ENCODE measurements at places on chromosomes 6 and 20. TPM values are rescaled to one million over a fixed set of nuclear protein-coding genes. Genes with fewer than 3 reads are reported as not detected.

- DNase-seq, result no peak
Observed at GRCh38 chr6:26592649-26593048, 4.1 kb upstream of the ABT1 start.

- no peak for DNase-seq
Observed at GRCh38 chr20:6605055-6605935, 162.2 kb upstream of the BMP2 start.

- no peak for DNase-seq
Observed at GRCh38 chr20:47031821-47032220, 137.2 kb downstream of the EYA2 start.

- no peak for DNase-seq
Observed at GRCh38 chr6:23692184-23692583, 433.8 kb upstream of the NRSN1 start.

GRCh38 chr6:158595223-158595622 lies 35.3 kb downstream of the TMEM181 start:
- DNase-seq, result no peak

DNA sequence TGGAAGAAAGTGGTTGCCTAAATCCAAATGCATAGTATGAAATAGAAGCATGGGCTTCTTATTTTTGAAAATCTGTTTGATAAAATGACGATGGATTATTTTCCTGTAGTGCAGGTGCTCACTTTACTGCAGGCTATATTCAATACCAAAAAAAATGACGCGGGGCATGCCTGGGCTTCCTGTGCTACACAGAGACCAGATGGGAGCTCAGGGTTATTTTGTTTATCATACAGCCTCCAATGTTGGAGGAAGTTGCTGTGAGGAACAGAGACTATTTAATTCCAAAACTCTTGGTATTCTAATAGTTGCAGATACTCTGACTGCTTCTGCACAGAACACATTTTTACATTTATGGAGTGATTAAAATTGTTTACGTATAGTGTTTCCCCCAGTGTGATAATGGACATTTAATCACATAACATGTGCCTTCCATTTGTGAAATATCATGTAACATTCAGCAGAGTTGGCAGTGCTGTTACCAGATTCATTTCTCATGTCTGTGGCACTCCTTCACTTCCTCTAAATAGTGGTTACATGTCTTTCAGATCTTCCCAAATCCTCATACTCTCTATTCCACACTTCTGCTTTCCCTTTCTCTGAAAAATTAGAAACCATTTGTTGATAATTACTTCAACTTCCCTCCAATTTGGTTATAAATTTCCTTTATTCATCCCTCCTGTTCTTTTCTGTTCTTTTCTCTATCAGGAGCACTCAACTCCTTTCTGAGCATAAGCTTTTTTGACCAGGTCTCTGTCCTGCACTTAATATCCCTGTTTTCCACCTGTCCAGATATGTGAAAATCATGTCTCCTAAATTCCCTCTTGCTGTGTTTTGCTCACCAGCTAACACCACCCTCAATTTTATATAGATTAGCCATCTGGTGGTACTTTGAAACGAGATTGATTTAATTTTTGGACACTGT lies 121.6 kb downstream of the ADGRB3 start:
- no peak for DNase-seq

DNA sequence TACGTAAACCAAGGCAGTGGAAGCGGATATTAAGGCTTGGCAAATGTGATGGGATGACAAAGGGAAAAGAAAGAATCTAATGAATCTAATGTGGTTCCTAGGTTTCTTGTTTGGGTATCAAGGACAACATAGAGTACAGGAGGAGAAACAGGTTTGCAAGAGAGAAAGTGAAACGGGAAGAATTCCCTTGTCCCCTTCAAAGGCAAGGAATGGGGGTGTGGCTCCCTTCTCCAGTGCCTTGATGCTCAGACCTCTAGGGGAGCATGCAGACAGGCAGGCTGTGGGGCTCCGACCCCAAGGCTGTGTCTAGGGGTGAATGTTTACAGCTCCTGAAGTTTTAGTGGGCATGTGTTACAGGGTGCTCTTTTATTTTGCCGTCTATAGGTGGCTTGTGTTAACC lies 317.5 kb upstream of the HSF2 start:
- no peak for DNase-seq

DNA sequence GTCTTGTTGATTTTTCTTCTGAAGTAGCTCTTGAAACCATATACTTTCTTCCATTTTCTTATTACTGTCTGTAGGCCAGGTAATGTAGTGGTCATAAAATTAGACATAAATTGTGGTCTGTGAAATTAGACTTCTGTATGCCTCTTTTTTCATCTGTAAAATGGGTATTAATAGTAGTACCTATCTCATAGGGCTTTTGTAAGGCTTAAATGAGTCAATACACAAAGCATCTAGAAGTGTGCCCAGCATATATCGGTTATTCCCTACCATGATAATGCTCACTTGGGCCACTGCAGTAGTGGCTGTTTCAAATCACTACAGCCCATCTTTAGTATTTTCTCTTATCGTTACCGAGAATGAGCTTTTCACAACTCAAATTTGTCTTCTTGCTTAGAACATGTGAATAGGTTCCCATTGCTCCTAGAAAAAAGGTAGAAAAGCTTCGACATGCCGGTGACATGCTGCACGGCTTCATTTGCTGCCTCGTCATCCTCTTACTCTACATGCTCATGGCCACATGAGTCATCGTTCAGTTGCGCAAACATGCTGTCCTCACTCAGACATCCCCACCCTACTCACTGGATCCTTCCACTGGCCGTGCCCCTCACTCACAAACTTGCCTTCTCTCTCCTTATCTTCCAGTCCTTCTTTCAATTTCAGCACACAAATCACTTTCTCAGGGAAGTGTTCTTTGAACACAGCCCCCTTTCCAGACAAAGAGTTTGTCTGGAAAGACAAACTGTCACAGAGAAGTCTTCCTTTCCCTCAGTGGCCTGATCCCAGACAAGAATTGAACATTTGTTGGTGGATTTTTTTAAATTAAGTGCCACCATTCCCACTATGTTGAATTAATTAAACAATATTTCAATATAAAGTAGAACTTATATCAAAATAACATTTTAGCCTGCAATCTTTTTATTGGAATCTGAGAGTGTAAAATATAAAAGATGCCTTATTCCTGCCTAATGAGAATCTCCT lies 32.2 kb upstream of the ERVFRD-1 start:
- peak; percentile 90 for DNase-seq

- no peak for DNase-seq
Observed at GRCh38 chr6:1129131-1129530, 182.8 kb upstream of the FOXQ1 start.

GRCh38 chr6:49733680-49734079 lies 10.5 kb downstream of the CRISP3 start:
- no peak for DNase-seq

GRCh38 chr20:24597051-24597450 lies 127.6 kb downstream of the SYNDIG1 start:
- no peak for DNase-seq

GRCh38 chr6:33886673-33887144 lies 82.9 kb upstream of the MLN start:
- no peak for DNase-seq

DNA sequence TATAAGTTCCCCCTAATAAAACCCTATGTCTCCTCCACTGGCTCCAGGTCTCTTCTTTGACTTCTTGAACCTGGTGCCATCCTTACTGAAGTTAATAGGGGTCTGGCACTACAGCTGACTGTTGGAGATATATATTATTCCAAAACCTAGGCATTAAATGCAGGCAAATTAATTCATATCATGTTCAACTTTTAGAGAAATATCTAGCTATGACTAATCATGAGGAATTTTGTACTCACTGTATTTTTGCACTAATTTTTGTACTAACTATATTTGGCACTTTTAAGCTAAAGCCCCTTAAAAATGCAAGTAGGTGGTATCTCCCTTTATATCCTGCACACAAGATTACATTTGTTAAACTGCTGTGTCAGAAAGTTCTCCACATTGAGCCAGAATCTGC lies 10.9 kb downstream of the DPPA5 start:
- no peak for DNase-seq

PNISR gene
- total RNA-seq, result 74.1 TPM

BPI gene
- 0.65 TPM for total RNA-seq

Measured in posterior vena cava (tissue), 2 donors.